Uterus (tissue), 4 donors: ENCODE measurements at places on chromosomes 12 and 14. TPM values are rescaled to one million over a fixed set of nuclear protein-coding genes. Genes with fewer than 3 reads are reported as not detected.

DNA sequence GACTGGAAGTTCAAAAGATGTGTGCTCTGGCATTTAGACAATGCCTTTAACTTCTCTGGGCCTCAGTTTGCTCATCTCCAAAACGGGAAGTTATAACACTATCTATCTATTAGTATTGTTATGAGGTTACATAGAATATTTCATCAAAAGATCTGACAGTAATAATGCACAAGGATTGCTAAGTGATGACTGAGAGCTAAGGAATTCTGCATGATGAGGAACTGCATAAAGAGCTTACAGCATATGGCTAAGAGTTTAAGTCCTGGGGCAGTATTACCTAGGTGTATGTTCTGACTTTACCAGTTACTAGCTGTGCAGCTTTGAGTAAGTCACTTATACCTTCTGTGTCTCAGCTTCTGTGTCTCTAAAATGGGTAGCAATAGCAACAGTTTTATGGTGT is 160.1 kb upstream of the TMPO start:
- no peak overlapping the region for H3K27ac ChIP-seq
- no peaks in the 10 kb centered on the region for H3K4me1 ChIP-seq
- no peak for DNase-seq
- no peak overlapping the region for H3K4me3 ChIP-seq
- H3K36me3 ChIP-seq: no peaks in the 10 kb centered on the region

GRCh38 chr14:73293782-73294781 is 56.8 kb downstream of the PAPLN start:
- no peaks in the 10 kb centered on the region for H3K27me3 ChIP-seq
- H3K27ac ChIP-seq: no peak overlapping the region
- no peak overlapping the region for H3K4me3 ChIP-seq
- H3K36me3 ChIP-seq: no peaks in the 10 kb centered on the region

GRCh38 chr12:124774054-124774461 is 89.6 kb downstream of the SCARB1 start:
- no peaks in the 10 kb centered on the region for H3K27me3 ChIP-seq
- no peaks in the 10 kb centered on the region for H3K4me1 ChIP-seq
- no peak for DNase-seq
- peak overlapping the region; percentile 43 for H3K27ac ChIP-seq
- no peaks in the 10 kb centered on the region for H3K36me3 ChIP-seq

DNA sequence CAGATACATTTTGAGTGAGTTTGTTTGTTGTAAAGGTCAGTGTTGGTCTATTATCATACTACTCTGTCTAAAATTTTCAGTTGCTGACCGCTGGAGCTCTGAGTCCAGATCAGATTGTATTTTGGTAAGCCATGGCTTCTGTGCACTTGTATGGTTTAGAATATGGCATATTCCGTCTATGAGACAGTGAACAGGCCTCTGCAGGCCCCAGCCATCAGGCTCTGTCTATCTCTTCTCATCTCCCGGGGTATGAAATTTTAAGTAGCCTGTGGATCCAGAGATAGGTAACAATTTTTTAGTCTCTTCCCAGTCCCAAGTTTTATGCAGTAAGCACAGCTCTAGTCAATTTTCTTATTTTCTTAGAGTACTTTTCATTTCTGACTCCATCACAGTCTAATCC is 1929.1 kb upstream of the SEL1L start:
- no peaks in the 10 kb centered on the region for H3K27me3 ChIP-seq
- DNase-seq: no peak
- H3K4me3 ChIP-seq: no peak overlapping the region
- no peaks in the 10 kb centered on the region for H3K36me3 ChIP-seq
- H3K27ac ChIP-seq: no peak overlapping the region
- H3K4me1 ChIP-seq: no peaks in the 10 kb centered on the region

- H3K27ac ChIP-seq: peak overlapping the region; percentile 99
- no peaks in the 10 kb centered on the region for H3K4me1 ChIP-seq
- H3K27me3 ChIP-seq: no peaks in the 10 kb centered on the region
- peak; percentile 94 for DNase-seq
- peak overlapping the region; percentile 86 for H3K4me3 ChIP-seq
- no peaks in the 10 kb centered on the region for H3K36me3 ChIP-seq
Observed at GRCh38 chr12:10721651-10722501, 1.2 kb downstream of the YBX3 start.

The PGF gene
- 2.7 TPM for total RNA-seq
